Nephron progenitor cell (in vitro differentiated cells): ENCODE measurements at places on chromosomes 16 and 17.

GRCh38 chr16:272633-273546 lies 2.9 kb downstream of the RGS11 start:
- H3K4me3 ChIP-seq = no peak overlapping the region
- H3K36me3 ChIP-seq = no peaks in the 10 kb centered on the region
- H3K4me1 ChIP-seq = no peaks in the 10 kb centered on the region

DNA sequence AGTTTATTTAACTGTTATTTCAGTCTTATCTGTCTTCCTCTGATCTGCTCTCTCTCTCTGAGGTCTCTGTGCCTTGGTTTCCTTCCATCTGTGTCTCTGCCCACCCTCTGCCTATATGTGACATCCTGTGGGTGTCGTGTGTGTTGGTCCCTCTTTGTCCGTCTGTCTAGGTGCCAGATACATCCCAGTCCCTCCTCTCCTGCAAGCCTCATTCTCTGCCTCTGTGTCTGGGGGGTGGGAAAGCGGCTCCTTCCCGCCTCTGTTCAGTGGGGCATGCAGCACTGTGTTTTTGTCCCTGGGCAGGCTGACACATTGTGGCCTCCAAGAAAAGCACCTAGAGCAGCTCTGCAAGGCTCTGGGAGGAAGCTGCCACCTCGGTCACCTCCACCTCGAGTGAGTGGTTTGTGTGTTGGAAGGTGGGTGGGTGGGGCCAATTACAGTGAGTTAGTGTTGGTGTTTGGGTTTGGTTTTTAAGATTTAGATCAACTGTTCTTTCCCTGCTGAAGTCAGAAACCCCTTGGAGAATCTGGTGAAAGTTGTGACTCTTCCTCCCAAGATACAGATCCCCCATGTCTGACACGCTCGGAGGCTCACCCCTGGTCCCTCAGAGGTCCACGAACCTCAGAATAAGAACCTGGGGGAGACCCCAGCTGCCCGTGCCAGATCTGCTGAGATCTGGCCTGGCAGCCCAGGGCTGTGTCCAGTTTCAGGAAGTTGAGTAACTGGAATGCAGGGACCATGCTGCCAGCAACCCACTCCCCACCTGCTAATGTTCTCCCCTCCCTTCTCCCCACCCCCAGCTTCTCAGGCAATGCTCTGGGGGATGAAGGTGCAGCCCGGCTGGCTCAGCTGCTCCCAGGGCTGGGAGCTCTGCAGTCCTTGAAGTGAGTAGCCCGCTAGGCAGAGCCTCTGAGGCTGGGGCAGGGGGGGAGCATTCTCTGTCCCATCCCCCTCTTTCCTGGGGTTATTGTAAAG lies 50.9 kb upstream of the CPNE2 start:
- no peaks in the 10 kb centered on the region for H3K36me3 ChIP-seq
- H3K4me3 ChIP-seq = no peak overlapping the region
- peaks cover 22% of the 10 kb centered on the region for H3K27me3 ChIP-seq
- H3K27ac ChIP-seq = peak overlapping the region; percentile 55
- no peak for DNase-seq

GRCh38 chr16:11128211-11129141 lies 127.5 kb downstream of the SOCS1 start:
- H3K36me3 ChIP-seq = peaks cover 23% of the 10 kb centered on the region
- peaks cover 77% of the 10 kb centered on the region for H3K4me1 ChIP-seq
- DNase-seq = no peak
- H3K27ac ChIP-seq = peak overlapping the region; percentile 56

- H3K27ac ChIP-seq = peak overlapping the region; percentile 12
- H3K27me3 ChIP-seq = peaks cover 3% of the 10 kb centered on the region
- H3K36me3 ChIP-seq = no peaks in the 10 kb centered on the region
- H3K4me1 ChIP-seq = peaks cover 72% of the 10 kb centered on the region
- peak overlapping the region; percentile 52 for H3K4me3 ChIP-seq
These were observed 7.3 kb downstream of the THRA start for GRCh38 chr17:40069751-40070708.

DNA sequence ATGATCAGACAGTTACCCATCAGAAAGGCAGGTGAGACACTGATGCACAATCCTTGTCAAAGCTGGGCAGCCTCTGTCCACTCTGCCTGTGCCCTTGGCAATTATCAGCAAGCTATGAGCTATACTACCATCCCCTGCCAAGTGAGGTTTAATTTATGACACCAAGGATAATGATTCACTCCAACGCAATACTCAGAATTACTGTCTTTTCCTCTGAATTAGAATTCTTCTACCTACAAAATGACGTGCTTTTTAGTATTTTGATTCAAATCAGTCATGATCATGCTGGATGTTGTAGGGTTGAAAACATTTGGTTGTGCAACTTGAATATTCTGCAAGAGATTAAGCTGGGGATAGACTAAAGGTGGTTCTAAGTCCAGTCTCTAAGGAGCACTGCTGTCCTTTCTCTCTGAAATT lies 116.8 kb upstream of the SOX9 start:
- peaks cover 4% of the 10 kb centered on the region for H3K27me3 ChIP-seq
- peak overlapping the region; percentile 93 for H3K27ac ChIP-seq
- H3K4me1 ChIP-seq = peaks cover 15% of the 10 kb centered on the region
- DNase-seq = no peak
- H3K36me3 ChIP-seq = no peaks in the 10 kb centered on the region

- H3K4me3 ChIP-seq = no peak overlapping the region
- H3K27me3 ChIP-seq = peaks cover 16% of the 10 kb centered on the region
- no peak overlapping the region for H3K27ac ChIP-seq
- no peaks in the 10 kb centered on the region for H3K36me3 ChIP-seq
These were observed 171.5 kb downstream of the AXIN2 start for GRCh38 chr17:65389949-65390348.

- no peaks in the 10 kb centered on the region for H3K36me3 ChIP-seq
- peaks cover 14% of the 10 kb centered on the region for H3K4me1 ChIP-seq
- no peak overlapping the region for H3K27ac ChIP-seq
- H3K4me3 ChIP-seq = no peak overlapping the region
- DNase-seq = no peak
- peaks cover 58% of the 10 kb centered on the region for H3K27me3 ChIP-seq
These were observed 11.9 kb upstream of the RBFOX3 start for GRCh38 chr17:79622776-79623175.

- no peak overlapping the region for H3K27ac ChIP-seq
- H3K36me3 ChIP-seq = peaks cover 5% of the 10 kb centered on the region
- H3K27me3 ChIP-seq = peaks cover 9% of the 10 kb centered on the region
- DNase-seq = no peak
- H3K4me1 ChIP-seq = peaks cover 10% of the 10 kb centered on the region
These were observed 24.7 kb downstream of the IL21R start for GRCh38 chr16:27426423-27427408.

DNA sequence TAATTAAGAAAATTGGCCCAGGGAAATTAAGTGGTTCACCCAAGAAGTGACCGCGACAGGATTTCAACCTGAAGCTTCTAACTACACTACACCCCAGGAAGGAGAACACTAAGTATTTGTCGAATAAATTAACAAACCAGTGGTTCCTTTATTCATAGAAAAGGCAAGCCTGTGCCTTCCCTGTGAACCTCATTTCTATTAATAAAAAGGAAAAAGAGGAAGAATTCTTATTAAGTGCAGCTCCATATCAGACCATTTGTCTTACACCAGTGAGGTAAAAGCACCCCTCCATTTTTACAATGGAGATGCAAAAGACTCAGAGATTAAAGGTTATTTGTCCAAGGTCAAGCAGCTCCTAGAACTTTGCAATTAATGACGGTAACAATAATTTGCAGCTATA lies 1.7 kb downstream of the COPS3 start:
- H3K36me3 ChIP-seq = peaks cover 19% of the 10 kb centered on the region
- peaks cover 8% of the 10 kb centered on the region for H3K27me3 ChIP-seq
- H3K4me1 ChIP-seq = peaks cover 45% of the 10 kb centered on the region
- no peak for DNase-seq
- peak overlapping the region; percentile 90 for H3K4me3 ChIP-seq

DNA sequence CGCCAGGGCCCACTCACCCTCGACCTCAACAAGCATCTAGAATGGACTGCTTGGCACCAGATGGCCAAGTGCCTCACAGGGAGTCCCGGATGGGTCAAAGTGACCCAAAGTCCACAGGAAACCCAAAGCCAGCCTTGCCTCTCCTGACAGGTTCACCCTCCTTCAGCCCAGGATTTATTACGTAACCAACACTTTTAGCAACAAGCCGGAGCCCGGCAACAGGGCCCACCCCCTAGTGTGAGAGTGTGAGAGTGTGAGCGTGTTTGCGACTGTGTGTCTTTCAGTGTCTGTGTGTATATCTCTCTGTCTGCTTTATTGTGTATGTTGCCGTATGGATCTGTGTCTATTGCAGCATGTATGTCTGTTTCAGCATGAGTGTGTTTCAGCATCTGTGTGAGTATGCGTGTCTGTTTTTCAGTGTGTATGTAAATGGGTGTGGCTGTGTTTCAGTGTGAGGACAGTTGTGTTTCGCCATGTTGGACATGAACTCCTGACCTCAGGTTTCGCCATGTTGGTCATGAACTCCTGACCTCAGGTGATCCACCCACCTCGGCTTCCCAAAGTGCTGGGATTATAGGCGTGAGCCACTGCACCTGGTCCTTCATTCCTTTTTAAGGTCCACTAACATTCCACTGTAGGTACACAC lies 13.7 kb upstream of the PEMT start:
- no peak for DNase-seq
- no peaks in the 10 kb centered on the region for H3K36me3 ChIP-seq
